ENCODE measurements at places on chromosomes 1 and 21. TPM values are rescaled to one million over a fixed set of nuclear protein-coding genes. Genes with fewer than 3 reads are reported as not detected.

Gene SERINC2
- not detected for polyA plus RNA-seq

Gene FMO4
- 1.5 TPM for polyA plus RNA-seq

Gene NME7
- 10.7 TPM for polyA plus RNA-seq

Gene HTR6
- polyA plus RNA-seq, result not detected

Gene HPCA
- not detected for polyA plus RNA-seq

Gene CFAP74
- polyA plus RNA-seq, result not detected

Measured in IgD-negative memory B cell (primary cell).